ENCODE measurements at places on chromosomes 3 and 15. TPM values are rescaled to one million over a fixed set of nuclear protein-coding genes. Genes with fewer than 3 reads are reported as not detected.
A peak's percentile ranks its signal among the peaks of the same experiment; 100 is the strongest.

LHFPL4 gene
- total RNA-seq = under 0.01 TPM

P2RY13 gene
- not detected for total RNA-seq

TICRR gene
- total RNA-seq = 0.40 TPM

AQP9 gene
- total RNA-seq = not detected

CD200R1 gene
- not detected for total RNA-seq

TMEM207 gene
- not detected for total RNA-seq

GRCh38 chr15:72948662-72949061 is 103.6 kb upstream of the NEO1 start:
- no peak for DNase-seq

DNA sequence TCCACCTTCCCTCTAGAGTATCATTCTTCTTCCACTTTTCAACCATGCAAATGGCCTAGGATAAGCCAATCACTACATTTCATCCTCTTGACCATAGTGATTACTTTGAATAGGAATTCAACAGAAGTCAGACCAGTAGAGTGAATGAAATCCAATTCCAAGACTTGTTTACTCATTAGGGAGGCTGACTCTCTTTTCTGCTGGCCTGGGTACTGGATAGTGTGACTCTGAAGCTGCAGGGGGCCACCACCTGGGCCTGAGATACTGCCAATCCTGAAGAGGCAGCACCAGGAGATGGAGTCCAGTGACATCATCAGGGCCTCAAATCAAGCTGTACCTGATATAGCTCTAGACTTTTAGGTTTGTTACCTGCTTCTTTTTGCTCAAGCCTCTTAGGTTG is 7.0 kb upstream of the FSTL1 start:
- DNase-seq = no peak

- no peak for DNase-seq
These were observed 109.9 kb downstream of the NSUN3 start for GRCh38 chr3:94172695-94173310.

- DNase-seq = peak; percentile 31
These were observed 80.9 kb upstream of the SOX2 start for GRCh38 chr3:181630853-181631252.

DNA sequence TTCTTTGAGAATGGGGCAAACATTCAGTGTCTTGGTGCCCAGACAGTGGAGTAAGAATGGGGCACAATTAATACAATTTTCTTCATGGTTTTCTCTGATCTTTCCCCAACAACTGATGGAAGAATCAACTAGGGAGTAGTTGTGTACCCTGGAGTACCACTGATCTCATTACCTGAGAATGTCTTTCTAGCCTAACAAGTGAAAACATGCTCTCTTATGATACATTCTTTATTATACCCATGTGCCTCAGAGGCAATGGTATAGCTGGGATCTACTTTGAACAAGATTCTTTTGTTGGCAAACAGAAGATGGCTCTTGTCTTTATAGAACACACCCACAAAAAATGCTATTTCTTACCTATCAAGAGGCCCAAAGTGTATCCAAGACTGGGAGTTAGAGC is 250.6 kb upstream of the CMC1 start:
- DNase-seq = no peak

DNA sequence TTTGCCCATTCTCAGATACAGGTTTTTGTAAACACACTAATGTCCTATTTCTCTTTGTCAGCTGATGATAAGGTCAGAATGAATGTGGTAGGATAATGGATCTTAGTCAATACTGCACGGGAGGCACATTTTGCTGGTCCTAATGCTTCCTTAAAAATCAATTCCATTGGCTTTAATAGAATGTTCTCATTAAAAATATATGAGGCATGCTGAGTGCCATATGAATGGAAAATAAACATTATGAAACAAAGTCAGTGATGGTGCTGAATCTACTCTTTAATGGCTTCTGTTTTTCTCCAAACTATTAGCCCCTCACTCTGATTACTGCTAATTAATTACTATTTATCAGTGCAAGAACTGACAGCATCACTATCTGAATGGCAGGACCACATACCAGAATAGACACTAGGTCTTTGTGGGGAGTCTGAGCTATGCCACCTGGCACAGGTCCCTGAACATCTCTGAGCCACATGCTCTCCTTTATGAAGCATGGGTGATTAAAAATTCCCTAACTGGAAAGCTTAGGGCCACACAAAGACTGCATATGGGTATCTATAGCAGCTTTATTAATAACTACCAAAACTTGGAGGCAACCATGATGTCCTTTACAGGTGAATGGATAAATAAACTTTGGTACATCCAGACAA is 278.9 kb downstream of the MEX3B start:
- no peak for DNase-seq

DNA sequence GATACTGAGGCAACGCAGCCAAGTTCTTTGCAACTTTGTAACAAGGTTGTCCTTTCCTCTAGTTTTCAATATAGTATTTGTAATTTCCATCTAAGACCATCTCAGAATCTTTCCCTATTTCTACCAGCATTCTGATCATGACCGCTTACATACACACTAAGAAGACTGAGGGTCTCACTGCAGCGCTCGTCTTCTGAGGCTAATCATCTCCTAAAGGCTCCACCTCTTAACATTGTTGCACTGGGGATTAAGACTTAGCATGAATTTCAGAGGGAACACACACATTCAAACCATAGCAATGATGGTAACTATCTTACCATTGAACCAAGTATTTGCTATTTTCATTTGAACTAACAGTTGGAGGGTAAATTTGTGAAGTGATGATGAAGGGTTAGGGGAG is 463.3 kb upstream of the CCDC54 start:
- no peak for DNase-seq

DNA sequence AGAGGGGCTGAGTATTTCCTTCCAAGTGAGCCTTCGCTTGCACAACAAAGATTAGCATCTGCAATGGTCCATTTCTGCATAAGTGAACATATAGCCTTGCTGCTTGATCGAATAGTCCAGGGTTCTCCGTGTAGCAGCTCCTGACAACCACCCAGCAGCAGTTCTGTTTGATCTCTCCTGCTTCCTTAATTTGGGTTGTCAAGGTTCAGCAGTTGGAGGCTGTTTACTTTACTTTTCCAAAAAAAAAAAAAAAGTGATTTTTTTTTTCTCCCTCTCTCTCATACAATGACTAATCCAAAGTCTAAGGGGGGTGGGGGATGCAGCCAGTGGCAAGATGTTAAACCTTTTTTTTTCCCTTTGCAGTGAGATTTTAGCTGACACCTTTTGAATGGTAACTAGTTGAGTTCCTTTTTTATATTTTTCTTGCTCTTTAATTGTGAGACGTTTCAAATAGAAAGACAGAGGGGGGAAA is 3.6 kb downstream of the FOXP1 start:
- DNase-seq = peak; percentile 51

DNA sequence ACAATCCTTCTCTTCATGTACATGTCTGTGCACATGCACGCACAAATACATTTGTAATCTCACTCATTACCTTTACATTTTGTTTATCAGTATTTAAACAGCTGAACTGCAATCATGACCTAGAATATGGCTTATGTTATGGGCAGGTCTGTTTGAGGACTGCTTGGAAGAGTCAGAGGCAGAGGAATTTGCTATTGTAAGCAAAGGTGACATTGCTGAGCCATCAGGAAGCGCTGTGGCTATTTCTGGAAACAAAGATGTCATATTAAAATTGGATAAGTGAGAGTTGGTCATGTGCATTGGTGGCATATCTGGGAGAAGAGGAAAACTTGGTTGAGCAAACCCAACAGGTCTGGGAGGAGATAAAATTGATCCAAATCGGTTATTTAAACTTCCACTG is 41.6 kb downstream of the USF3 start:
- no peak for DNase-seq

GRCh38 chr15:69056365-69056764 is 41.9 kb downstream of the NOX5 start:
- DNase-seq = no peak

DNA sequence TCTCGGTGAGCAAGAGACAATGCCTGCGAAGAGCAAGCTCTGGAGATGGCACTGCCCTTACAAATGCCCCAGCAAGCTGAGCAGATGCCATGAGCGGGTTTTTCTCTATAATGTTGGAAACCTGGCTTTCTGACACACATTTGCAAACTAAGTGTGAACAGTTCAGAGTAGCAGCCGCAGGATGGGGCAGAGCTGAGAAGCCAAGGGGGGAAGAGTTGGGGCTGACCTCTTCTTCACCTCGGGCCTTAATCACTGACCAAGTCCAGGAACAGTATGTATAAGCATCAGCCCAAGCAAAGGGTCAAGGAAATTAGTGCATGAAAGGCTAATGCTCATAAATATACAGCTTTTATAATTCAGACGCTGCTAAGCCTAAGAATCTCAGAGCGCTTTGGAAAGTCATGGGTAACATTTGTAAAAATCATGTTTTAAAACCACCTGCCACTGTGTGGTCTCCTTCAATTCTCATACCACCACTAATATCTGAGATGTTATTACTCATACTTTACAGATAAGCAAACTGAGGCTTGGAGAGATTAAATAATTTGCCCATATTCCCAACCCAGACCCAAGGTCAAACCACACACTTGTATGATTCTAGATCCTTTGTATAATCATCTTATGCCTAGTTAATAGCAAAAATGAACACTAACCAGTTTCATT is 603.4 kb downstream of the FOXP1 start:
- no peak for DNase-seq

DNA sequence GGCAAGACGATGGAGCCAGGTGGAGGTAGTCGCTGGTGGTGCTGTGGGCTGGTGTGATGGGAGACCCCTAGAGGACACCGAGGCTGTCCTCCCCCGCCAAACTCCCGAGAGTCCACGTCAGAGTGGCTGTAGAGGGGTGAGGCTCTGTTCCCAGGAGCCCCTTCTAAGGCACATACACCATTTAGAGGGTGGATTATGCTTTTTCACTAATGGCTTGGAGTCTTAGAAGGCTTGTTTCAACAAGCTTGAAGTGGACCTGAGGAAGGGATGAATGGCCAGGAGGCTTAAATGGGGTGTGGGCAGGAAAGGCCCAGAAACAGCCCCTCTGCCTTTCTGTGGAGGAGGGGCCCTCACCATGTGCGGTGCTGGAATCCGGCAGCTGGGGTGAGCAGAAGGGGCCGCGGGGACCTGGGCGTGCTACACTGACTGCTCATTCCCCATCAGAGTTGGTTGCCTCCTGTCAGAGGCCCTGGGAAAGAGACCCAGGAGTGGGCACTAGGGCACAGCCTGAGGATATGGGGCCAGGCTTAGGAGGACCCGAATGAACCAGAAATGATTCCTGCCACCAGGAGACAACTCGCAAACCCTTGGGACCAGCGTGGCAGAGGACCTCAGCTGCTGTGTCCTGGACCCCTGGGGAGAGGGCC is 66.2 kb downstream of the FEM1B start:
- no peak for DNase-seq

Data from lung microvascular endothelial cell (primary cell).